ENCODE measurements at places on chromosomes 6 and 20.

GRCh38 chr6:72931325-72931887 is 293.9 kb downstream of the KHDC1L start:
- no peak for DNase-seq

GRCh38 chr20:53138454-53139262 is 166.5 kb downstream of the TSHZ2 start:
- no peak for DNase-seq

GRCh38 chr6:14474816-14475215 is 357.2 kb downstream of the CD83 start:
- DNase-seq, result no peak

- no peak for DNase-seq
These were observed 513.4 kb upstream of the SLC35B3 start for GRCh38 chr6:8948733-8949132.

GRCh38 chr20:23926944-23927872 is 47.7 kb upstream of the CST5 start:
- no peak for DNase-seq

DNA sequence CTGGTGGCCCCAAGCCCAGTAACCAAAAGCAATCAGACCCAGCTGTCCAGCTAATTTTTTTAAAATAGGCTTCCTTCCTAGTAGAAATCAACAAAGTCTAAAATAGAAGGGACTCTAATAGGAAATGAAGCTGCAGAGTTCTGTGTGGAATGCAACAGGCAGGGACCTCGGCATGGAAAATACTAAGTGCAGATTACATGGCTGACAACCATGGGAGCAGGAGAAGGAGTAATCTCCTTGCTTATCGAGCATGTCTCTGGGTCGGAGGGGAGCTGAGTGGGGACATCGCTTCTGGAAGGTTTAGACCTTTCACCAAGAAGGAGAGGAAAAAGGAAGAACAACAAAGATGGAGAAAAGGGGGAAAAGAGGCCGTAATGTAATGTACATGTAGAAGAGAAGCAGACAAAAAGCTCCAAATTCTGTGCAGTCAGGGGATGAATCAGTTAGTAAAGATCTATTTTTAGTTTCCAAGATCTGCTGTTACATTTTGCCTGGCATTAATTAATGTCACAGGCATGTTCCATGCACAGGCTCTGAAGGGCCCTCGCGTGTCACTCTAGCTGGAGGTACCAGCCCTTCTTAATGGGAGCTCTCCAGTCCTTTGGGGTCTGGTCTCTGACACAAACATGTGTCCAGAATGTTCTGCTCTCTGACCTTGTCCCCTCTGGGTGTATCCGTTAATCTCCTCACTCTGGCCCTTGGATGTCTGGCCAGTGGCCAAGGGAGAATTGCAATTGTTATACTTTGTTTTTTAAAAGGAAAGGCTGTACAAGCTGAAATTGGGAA is 16.6 kb upstream of the ZNF831 start:
- no peak for DNase-seq

- no peak for DNase-seq
These were observed 279.4 kb downstream of the CD83 start for GRCh38 chr6:14396826-14397517.

DNA sequence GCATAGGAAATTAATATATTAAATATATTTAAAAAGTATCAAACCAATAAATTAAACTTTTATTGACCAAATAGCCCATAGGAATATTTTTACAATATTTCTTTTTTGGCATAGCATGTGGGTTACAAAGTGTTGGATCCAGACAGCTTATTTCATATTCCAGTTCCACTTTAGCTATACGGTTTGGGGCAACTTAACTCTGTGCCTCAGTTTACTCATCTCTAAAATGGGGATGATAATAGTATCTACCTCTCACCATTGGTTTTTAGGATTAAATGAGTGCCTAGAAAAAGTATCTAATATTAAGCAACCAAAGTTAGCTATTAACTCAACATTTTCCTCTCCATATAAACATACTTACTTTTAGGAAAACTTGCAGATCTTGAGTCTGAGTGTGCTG is 243.8 kb downstream of the TBC1D32 start:
- DNase-seq, result no peak

DNA sequence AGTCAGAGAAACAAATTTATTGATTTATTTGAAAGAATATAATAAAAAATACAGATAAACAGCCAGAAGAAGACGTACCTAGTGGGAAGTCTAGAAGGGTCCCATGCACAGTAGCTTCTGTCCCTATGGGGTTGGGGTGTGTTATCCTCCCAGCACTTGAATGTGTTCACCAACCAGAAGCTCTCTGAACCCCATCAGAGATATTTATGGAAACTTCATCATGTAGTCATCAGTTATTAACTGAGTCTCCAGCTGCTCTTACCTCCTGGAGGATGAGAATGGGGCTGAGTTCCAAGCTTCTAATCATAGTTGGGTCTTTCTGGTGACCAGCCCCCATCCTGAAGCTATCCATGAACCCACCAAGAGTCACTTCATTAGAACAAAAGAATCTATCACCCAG is 15.4 kb upstream of the USP45 start:
- DNase-seq, result no peak

- no peak for DNase-seq
These were observed 3.7 kb downstream of the FLRT3 start for GRCh38 chr20:14333721-14334120.

- no peak for DNase-seq
These were observed 43.6 kb downstream of the MUC22 start for GRCh38 chr6:31053873-31054272.

DNA sequence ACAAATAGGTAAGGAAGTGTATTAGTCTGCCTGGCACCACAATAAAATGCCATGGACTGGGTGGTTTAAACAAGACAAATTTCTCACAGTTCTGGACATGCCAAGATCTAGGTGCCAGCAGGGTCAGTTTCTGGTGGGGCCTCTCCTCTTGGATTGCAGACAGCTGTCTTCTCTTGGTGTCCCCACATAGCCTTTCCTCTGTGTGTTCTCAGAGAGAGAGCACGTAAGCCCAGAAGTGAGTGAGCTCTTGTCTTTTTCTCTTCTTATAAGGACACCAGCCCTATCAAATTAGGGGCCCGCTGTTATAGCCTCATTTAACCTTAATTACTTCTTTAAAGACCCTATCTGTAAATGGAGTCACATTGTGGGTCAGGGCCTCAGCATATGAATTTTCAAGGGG is 28.3 kb downstream of the SMPDL3A start:
- DNase-seq, result peak; percentile 46

DNA sequence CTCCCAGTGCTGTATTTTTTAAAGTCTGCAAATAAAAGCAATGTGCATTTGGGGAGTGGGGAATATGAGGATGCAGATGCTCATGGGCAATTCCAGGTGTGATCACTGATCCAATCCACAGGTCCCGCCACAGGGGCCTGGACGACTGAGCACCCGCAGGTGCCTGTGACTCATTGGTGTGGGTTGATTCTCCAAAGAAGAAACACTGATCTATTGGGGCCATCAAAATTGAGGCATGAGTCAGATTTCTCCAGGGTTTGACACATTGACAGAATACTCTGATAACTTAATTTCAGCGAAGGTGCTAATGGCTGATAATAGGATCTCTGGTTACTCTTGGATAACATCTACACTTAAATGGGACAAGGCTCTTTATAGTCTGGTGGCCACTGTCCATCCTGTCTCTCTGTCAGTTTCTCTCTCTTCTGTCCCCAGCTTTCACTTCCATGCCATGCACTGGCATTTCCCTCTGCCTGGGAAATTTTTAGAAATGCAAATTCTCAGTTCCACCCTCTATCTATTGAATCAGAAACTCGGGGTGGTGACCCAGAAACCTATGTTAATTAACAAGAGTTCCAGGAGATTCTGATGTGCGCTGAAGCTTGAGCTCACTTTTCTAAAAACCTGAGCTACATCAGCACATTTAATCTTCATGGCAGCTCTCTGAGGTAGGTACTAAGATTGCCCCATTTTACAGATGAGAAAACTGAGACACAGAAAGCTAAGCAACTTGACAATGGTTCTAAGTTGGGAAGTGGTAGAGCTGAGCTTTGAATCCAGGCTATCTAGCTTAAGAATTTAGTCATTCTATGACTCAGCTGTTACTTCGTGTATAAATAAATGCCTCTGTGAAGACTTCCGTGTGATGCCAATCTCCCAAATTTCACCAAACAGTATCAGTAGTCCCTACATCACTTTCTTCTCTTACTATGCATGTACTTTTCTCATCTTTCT is 10.2 kb upstream of the RCAN2 start:
- DNase-seq, result no peak

DNA sequence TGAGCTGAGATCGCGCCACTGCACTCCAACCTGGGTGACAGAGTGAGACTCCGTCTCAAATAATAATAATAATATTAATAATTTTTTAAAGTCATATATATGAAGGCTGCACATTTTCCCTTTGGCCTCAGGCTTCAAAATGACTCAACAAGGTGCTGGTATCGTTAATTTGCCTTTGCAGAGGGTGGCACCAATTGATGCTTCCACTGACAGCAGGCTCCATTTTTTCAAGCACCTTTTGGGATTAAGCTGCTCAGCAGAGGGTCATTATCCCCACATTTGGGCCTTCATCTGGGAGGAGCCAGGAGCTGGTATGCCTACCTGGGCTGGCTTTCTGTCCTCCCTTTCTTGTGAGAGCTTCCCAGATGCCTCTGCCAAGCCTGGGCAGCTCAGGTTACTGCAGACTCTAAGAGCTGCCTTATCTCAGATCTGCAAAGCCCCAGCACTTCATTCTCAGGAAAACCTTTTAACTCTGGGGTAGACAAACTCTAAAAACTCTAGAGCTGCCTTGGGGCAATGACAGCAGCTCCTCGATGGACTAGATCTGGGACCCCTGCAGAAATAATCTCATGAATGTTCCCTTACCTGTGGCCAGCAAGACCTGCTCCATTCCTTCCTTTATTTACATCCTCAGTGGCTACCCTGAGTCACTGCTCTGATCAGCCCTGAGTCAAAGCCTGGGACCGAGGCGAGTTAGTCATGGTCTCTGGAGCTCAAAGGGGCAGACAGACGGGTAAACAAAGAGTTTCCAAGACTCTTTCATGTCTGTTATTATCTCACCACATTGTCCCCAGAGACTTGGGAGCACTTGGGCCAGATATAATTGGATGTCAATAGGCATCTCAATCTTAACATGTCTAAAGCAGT is 80.0 kb upstream of the EYA2 start:
- DNase-seq, result no peak

DNA sequence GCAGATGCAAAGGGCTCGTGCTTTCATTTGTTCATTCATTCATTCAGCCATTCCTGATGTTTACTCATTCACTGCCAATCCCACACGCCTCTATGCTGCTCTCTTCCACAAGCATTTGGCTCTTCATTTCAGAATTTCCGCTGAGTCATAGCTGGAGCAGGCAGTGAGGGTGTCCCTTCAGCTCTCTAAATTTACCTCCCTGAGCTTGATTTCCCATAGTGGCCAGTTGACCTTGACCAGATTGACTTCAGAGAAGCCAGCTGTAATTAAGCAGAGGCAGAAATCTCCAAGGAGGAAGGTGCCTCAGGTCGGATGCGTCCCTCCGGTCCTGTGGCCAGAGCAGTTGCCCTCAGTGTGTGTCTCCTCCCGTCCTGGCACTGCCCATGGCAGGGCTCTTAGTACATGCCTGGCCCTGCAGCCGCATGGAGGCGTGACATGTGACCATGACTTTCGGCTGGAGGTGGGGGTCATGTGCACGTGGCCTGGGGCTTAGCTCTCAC is 267.2 kb upstream of the ECI2 start:
- peak; percentile 13 for DNase-seq

GRCh38 chr20:38804682-38805501 is 605 bp upstream of the PPP1R16B start:
- DNase-seq, result no peak

- no peak for DNase-seq
These were observed 67.6 kb downstream of the LCA5 start for GRCh38 chr6:79469376-79470246.

DNA sequence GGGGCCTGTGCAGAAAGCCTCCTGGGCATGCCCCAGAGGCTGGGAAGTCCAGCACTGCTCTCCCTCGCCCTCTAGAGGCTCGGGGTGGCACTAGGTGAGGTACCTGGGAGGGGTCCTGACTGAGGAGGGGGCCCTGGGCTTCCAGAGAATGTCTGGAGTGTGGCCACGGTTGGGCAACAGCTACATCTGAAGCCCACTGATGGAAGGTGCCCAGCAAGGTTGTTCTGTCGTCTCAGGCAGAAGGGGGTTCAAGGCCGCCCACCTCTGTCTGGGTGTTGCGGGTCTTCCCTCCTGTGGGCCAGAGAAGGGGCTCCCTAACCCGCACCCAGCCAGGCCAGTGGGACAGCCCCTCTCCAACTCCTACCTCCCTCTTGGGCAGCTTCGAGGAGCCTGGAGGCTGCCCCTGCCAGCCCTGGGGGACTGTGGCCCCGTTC is 11.4 kb upstream of the VEGFA start:
- DNase-seq, result no peak

DNA sequence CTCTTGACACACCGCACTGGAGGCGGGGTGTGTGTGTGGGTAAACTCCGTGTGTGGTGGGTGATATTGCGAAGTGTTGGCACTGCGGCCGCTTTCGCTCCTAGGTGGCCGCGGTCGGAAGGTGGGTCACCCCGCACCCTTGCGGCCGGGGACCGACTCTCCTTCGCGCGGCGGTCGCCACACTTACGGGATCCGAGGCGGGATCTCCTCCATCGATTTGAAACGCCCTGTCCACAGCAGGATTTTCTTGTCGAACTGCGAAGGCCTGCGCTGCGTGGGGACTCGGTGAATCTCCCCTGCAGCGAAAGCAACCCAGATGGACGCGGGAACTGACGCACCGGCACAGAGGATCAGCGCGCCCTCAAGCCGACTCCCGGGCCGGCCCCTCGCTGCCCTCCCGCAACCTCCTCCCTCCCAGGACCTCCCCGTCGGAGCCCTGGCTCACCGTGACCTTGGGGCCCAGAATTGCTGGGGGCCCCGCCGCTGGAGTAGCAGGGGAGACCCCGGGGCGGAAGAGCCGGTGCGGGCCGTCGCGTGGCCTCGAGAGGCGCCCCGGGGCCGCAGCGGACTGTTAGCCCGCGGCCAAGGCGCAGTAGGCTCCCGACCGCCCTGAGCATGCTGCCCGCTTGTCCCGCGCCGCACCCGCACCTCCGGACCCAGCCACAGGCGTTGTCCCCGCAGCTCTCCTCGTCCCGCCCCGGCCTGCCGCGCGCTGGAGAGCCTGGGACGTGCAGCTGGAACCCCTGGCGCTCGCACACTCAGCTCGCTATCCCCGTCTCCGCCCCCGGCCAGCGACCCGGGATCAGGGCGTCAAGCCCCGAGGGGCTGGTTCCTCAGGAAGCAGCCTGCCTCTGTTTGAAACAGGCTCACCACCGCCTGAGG is at the start of gene FAM162B:
TSS of gene FAM162B (minus strand) at position 759 of the 881 bp plus-strand sequence. CDS start at position 616, 143 bp downstream.
- no peak for DNase-seq

GRCh38 chr6:15474196-15474595 is 188.6 kb downstream of the DTNBP1 start:
- DNase-seq, result no peak

GRCh38 chr20:8854571-8854970 is 214.3 kb upstream of the PLCB4 start:
- no peak for DNase-seq

Measured in SHP77 treated with DMSO at 0.1 percent for 48 hours (cell line).